Melanocyte of skin (primary cell): ENCODE measurements at places on chromosomes 13 and 19. TPM values are rescaled to one million over a fixed set of nuclear protein-coding genes. Genes with fewer than 3 reads are reported as not detected.

KLK14 gene
- total RNA-seq: 0.31 and 0.33 TPM in 2 replicates

NKPD1 gene
- total RNA-seq: under 0.01 and 0.15 TPM in 2 replicates

C19orf85 gene
- total RNA-seq: not detected in 2 replicates

ZNF529 gene
- 7.6 and 13.4 TPM in 2 replicates for total RNA-seq

SCGB2B2 gene
- not detected in 2 replicates for total RNA-seq

LHB gene
- 0.69 TPM in 1 of 2 replicates, not detected in the other for total RNA-seq

URI1 gene
- total RNA-seq: 44.4 and 77.4 TPM in 2 replicates

PSG11 gene
- not detected in 2 replicates for total RNA-seq

ATP8B3 gene
- 1.7 and 4.0 TPM in 2 replicates for total RNA-seq

SPRED3 gene
- 0.33 and 0.77 TPM in 2 replicates for total RNA-seq

PLK5 gene
- total RNA-seq: not detected in 2 replicates

SYT3 gene
- 0.31 TPM in 1 of 2 replicates, not detected in the other for total RNA-seq

ZAR1L gene
- not detected in 2 replicates for total RNA-seq

ZNF780B gene
- 11.7 and 16.4 TPM in 2 replicates for total RNA-seq

CEACAM3 gene
- total RNA-seq: not detected in 2 replicates

FUT2 gene
- not detected in 2 replicates for total RNA-seq

LILRA5 gene
- total RNA-seq: not detected in 2 replicates

MCEMP1 gene
- total RNA-seq: not detected in 2 replicates

PTGIR gene
- total RNA-seq: 0.36 TPM in 1 of 2 replicates, not detected in the other

SPIB gene
- total RNA-seq: under 0.01 TPM in 1 of 2 replicates, not detected in the other

ZNF99 gene
- total RNA-seq: not detected in 2 replicates

CKM gene
- total RNA-seq: not detected in 2 replicates

CRX gene
- total RNA-seq: not detected in 2 replicates

OR7D2 gene
- not detected in 2 replicates for total RNA-seq

C19orf38 gene
- 0.33 TPM in 1 of 2 replicates, not detected in the other for total RNA-seq

KLK2 gene
- total RNA-seq: not detected in 2 replicates

GPR18 gene
- 0.33 TPM in 1 of 2 replicates, not detected in the other for total RNA-seq

NPAS1 gene
- 0.46 and 0.67 TPM in 2 replicates for total RNA-seq

CD320 gene
- total RNA-seq: 47.0 and 49.5 TPM in 2 replicates

DCAF15 gene
- 12.4 and 14.9 TPM in 2 replicates for total RNA-seq

CGB5 gene
- not detected in 2 replicates for total RNA-seq

FCER2 gene
- not detected in 2 replicates for total RNA-seq

PABPC3 gene
- under 0.01 and 0.15 TPM in 2 replicates for total RNA-seq

ERFL gene
- total RNA-seq: not detected in 2 replicates

PLIN5 gene
- total RNA-seq: not detected in 2 replicates

HCST gene
- total RNA-seq: 1.1 TPM in 1 of 2 replicates, not detected in the other

POMP gene
- total RNA-seq: 99.8 and 117 TPM in 2 replicates

PDX1 gene
- not detected in 2 replicates for total RNA-seq

IZUMO4 gene
- 0.69 TPM in 1 of 2 replicates, not detected in the other for total RNA-seq

OLFM4 gene
- not detected in 2 replicates for total RNA-seq

HSD17B14 gene
- total RNA-seq: 1.4 and 4.7 TPM in 2 replicates

KIR2DL3 gene
- not detected in 2 replicates for total RNA-seq

ZNF558 gene
- 15.8 and 20.0 TPM in 2 replicates for total RNA-seq

CYP2F1 gene
- total RNA-seq: not detected in 2 replicates

NLRP12 gene
- total RNA-seq: under 0.01 TPM in 1 of 2 replicates, not detected in the other

PSG3 gene
- total RNA-seq: not detected in 2 replicates

NLRP4 gene
- total RNA-seq: not detected in 2 replicates

BRME1 gene
- 1.1 and 1.4 TPM in 2 replicates for total RNA-seq

CLEC17A gene
- total RNA-seq: under 0.01 TPM in 1 of 2 replicates, not detected in the other

CEACAM16 gene
- not detected in 2 replicates for total RNA-seq
